ENCODE measurements at places on chromosomes 1 and 21. TPM values are rescaled to one million over a fixed set of nuclear protein-coding genes. Genes with fewer than 3 reads are reported as not detected.

The GJA8 gene
- total RNA-seq = not detected

The VASH2 gene
- 35.9 TPM for total RNA-seq

The ACOT11 gene
- total RNA-seq = 1.9 TPM

The KIAA0319L gene
- 37.4 TPM for total RNA-seq

The CENPS gene
- 6.6 TPM for total RNA-seq

The TGFB2 gene
- 61.8 TPM for total RNA-seq

The IGSF21 gene
- 45.9 TPM for total RNA-seq

The TFF3 gene
- not detected for total RNA-seq

The KRTAP21-2 gene
- total RNA-seq = not detected

The FMO2 gene
- total RNA-seq = 0.31 TPM

The CD244 gene
- total RNA-seq = not detected

The AMY1A gene
- total RNA-seq = not detected

The MAP1LC3C gene
- 0.78 TPM for total RNA-seq

The ZNF593 gene
- 8.0 TPM for total RNA-seq

The ACTL8 gene
- total RNA-seq = not detected

The INTS7 gene
- 39.5 TPM for total RNA-seq

The ELAPOR1 gene
- 19.5 TPM for total RNA-seq

The GBP6 gene
- total RNA-seq = 0.47 TPM

The FAM72D gene
- 1.1 TPM for total RNA-seq

Data from occipital lobe (tissue), 3 donors.